GM23338 (cell line): ENCODE measurements at places on chromosomes 7 and 10. TPM values are rescaled to one million over a fixed set of nuclear protein-coding genes. Genes with fewer than 3 reads are reported as not detected.
A peak's percentile ranks its signal among the peaks of the same experiment; 100 is the strongest.

Gene PRTFDC1
- total RNA-seq: 5.3 and 7.9 TPM in 2 replicates

Gene NEURL1
- total RNA-seq: 1.1 and 3.8 TPM in 2 replicates

Gene FEZF1
- 1.7 and 2.3 TPM in 2 replicates for total RNA-seq

Gene ETV1
- 53.5 and 61.9 TPM in 2 replicates for total RNA-seq

DNA sequence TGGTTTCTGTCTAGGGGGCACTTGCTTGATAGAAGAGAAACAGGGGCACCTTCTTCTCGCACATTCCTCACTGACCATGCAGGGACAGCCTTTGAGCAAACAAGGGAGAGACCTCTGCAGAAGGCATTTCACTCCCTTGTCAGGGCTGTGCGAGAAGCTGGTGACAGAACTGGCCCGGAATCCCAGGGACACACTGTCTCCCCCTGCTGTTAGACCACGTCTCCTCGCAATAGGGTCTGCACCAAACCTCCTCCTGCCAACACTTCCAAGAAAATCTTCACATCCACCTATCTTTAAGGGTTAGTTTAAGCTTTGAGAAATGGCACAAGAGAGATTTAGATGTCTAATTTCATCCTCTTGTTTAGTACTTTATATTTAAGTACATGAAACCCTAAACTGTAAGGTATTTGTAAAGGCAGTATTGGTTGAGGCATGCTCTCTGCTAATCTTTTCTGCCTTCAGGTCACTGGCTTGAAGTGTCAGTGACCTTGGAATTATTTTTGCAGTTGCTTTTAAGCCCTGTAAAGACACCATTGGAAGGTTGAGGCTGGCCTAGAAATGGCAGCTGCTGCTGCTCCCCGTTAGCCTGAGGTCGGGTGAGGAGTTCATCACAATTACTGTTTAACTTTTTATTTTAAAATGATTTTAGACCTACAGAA lies 37.0 kb downstream of the RBM20 start:
- H3K4me1 ChIP-seq: peaks cover 16% of the 10 kb centered on the region
- peak; percentile 77 for DNase-seq

DNA sequence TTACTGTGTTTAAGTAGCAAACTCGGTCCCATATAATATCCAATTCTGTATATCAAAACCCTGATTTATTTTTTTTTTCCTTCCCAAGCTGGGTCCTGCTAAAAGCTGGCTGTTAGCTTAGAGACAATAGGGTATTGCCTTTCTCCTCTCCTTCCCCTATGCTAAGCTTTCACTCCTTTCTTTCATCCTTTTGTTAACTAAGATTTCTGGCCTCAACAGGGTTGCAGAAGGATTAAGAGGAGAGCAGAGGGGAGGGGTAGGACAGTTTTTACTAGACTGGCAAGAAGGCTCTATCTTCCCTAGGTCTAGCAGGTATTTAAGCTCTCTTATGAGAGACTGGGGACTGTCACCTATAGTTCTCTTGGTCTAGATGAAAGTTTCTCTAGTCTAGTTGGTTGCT lies 229.2 kb downstream of the KCND2 start:
- no peak overlapping the region for H3K27ac ChIP-seq
- no peaks in the 10 kb centered on the region for H3K36me3 ChIP-seq
- peaks cover 34% of the 10 kb centered on the region for H3K4me1 ChIP-seq
- peak; percentile 71 for DNase-seq
- no peaks in the 10 kb centered on the region for H3K27me3 ChIP-seq

DNA sequence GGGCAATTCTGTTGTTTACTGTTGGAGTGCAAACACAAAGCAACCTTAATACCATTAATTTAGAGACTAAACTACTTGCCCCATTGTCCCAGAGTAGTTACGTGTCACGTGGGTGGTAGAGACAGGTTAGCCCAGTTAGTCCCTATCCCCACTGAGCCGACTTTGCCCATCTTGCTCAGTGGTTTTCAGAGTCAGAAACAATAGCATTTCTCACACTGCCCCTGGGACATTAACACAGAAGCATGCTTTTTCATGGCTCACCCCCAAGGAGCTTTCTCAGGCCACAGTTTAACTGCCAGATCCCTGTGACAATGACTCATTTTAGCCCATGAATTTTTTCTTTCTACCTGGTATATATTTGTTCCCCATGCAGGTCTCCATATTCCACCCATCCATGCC lies 271.0 kb downstream of the POU6F2 start:
- no peak overlapping the region for H3K27ac ChIP-seq
- peaks cover 22% of the 10 kb centered on the region for H3K4me1 ChIP-seq
- DNase-seq: no peak
- no peak overlapping the region for H3K4me3 ChIP-seq
- H3K36me3 ChIP-seq: no peaks in the 10 kb centered on the region

GRCh38 chr7:28093623-28094232 lies 86.9 kb downstream of the JAZF1 start:
- H3K4me3 ChIP-seq: no peak overlapping the region
- H3K27ac ChIP-seq: peak overlapping the region; percentile 35; the same call in 1 of the 2 replicates
- H3K36me3 ChIP-seq: no peaks in the 10 kb centered on the region
- DNase-seq: peak; percentile 96
- no peaks in the 10 kb centered on the region for H3K27me3 ChIP-seq

GRCh38 chr7:93779115-93779514 lies 111.4 kb downstream of the TFPI2 start:
- DNase-seq: no peak
- H3K4me1 ChIP-seq: no peaks in the 10 kb centered on the region
- H3K27me3 ChIP-seq: no peaks in the 10 kb centered on the region
- H3K4me3 ChIP-seq: no peak overlapping the region
- no peak overlapping the region for H3K27ac ChIP-seq
- no peaks in the 10 kb centered on the region for H3K36me3 ChIP-seq

- no peak overlapping the region for H3K27ac ChIP-seq
- H3K4me3 ChIP-seq: no peak overlapping the region
- peaks cover 20% of the 10 kb centered on the region for H3K36me3 ChIP-seq
- no peaks in the 10 kb centered on the region for H3K27me3 ChIP-seq
- no peak for DNase-seq
These were observed 20.7 kb downstream of the ZNF107 start for GRCh38 chr7:64686493-64687184.

DNA sequence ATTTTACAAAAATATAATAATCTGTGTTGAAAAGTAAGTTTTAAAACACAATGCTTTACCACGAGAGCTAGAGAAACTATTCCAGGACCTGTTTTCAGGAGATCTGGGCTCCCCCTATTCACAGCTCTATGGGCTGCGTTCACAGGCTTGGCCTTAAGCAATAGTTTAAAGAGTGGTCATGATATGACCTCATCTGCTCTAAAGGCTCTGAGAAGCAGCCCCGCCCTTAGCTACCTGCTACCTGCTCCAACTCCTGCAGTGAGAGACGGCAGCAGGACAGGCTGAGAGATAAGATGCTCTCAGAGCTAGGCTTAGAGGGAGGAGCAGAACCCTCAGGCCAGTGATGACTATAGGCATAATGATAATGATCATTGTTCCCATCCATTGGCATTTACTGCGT lies 12.6 kb downstream of the ALOX5 start:
- no peaks in the 10 kb centered on the region for H3K4me1 ChIP-seq
- H3K27me3 ChIP-seq: no peaks in the 10 kb centered on the region
- H3K36me3 ChIP-seq: no peaks in the 10 kb centered on the region
- no peak for DNase-seq
- H3K4me3 ChIP-seq: no peak overlapping the region
